NCI-H524 (cell line): ENCODE measurements at places on chromosomes 5 and 9.

- DNase-seq: no peak
Measured at GRCh38 chr9:14560194-14560593, 133.0 kb downstream of the ZDHHC21 start.

DNA sequence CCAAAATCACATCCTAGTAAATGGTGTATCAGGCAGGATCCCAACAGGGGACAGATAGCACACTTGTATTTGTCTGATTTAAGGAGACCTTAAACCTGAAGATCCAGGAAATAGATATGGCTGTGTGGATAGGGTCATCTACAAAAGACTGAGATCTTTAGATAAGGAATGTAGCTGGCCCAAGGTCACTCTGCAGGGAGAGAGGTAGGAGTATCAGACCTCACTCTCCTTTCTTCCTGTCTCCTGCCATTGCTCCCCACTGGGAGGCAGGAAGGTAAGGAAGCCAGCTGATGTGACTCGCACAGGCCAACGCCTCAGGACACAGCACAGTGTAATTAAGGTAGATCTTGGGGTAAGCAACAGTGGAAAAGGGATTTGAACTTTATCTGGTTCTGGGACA, 85.8 kb downstream of the PLPPR1 start:
- DNase-seq: no peak

DNA sequence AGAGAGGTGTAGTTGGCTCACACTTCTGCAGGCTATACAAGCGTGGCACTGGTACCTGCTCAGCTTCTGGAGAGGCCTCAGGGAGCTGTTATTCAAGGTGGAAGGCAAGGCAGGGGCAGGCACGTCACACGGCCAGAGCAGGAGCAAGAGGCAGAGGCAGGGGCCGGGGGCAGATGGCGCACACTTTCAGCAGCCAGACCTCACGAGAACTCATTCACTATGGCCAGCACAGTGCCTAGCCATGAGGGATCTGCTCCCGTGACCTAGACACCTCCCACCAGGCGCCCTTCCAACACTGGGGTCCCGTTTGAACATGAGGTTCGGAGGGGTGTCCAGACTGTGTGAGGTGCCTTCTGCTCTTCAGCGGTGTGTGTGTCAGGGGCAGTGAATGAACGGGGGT, 71.0 kb upstream of the FCN1 start:
- no peak for DNase-seq

DNA sequence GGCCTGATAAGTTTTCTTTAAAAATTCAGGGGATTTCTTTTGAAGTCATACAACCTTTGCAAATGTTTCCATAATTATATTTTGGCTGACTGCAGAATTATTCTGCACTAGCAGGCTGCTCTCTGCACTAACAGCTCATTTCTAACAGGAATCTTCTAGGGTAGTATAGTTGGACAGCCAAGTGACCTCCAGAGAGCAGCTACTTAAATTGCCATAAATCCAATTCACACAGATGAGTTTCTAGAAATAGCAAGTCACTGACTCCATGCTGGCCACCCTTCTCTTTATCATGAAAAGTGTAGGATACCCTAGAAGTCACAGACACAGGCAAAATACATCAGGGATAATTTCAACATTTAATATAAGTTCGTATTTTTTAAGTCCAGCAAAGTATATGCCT, 110.9 kb upstream of the TARS1 start:
- DNase-seq: no peak

DNA sequence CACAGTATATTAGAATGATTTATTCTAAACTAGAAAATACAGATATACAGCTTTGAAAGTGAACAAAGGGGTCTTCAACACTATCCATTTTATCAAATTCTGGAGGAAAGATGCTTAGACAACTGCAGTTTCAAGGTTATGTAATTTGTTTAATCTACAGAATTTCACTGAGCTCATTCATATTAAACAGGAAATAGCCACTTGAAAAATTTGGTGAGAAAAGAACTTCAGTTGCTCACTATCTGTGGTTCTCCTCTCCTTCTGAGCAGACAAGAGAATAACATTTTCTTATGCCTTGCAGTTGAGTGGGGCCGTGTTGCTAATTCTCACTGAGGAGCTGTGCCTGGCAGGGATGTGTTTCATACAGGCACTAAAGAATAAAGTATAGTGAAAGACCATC, 1428.2 kb downstream of the CDH12 start:
- DNase-seq: no peak

DNA sequence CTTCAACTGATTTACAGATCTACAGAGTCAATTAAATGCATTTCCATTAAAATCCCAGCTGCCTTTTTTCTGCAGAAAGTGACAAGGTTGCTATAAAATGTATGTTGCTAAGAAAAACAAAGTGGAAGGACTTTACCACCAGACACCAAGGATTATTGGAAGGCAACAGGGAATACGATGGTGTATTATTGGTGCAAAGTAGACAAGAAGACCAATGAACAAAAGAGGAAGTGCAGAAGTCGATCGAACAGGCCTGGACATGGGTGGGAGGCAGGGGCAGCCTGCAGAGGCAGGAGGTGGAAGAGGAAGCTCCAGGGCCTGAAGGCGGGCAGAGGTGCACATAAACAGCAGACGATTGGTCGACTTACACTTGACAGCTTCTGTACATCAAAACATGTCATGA, 10.6 kb upstream of the SLC6A19 start:
- no peak for DNase-seq

DNA sequence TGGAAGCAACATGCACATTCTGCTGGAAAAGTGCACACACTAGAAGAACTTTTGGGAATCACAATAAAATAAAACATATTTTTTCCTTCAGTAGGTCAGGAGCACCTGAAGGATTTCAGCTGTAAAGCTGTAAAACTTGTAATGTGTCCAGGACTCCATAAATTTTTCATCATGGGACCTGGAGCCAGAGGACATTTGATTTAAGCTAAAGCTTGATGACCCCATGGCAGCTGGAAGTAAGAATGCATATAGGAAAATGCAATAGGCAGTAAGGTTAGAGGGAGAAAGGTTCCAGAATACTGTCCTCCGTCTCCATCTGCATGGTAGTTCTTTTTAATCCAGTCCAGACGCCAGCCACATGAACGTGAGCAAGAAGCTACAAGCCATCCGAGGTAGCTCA, 166.0 kb downstream of the ADAMTSL1 start:
- no peak for DNase-seq

DNA sequence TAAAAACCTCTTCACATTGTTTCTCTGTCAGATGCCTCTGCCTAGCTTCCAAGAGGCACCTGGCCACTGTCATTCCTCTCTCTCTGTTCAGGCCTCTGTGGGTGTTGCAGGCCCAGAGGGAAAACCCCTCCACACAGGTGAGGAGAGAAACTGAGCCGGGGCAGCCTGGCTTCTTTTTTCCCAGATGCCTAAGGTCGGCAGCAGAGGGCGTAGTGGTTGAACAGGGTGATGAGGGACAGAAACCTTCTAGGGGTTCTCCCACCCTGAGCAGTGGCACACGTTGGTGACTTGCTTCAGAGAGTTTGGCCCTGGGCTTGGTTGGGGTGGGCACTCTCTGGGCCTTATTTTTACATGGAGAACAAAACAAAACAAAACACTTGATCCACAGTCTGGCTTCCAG, 12.2 kb downstream of the IL9 start:
- DNase-seq: no peak
